Activated CD8-positive, alpha-beta memory T cell treated with anti-CD3 and anti-CD28 coated beads, Interleukin-2, amount 50 U/mL, for 48 hours (primary cell): ENCODE measurements at places on chromosomes 6 and 20.

GRCh38 chr6:18527836-18528743, 140.9 kb downstream of the RNF144B start:
- no peak for DNase-seq

DNA sequence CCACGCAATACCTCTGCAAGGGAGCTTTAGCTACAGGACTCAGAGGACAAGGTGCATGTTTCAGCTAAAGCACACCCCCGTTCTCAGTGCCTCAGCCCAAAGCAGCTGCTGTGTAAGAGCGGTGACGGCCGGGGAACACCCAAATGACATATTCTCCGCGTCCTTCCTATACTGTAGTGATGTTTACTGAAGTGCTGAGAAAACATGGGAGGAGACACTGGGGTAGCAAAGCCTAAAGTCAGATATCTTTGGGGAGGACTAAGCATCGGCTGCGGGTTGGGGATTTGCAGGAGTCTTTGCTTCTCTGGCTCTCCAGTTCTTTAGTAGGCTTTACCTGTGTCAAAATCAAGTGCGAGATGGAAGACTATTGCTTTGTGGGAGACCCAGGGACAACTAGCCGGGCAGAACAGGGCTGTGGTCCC, 1.7 kb downstream of the SLC22A23 start:
- peak; percentile 62 for DNase-seq

DNA sequence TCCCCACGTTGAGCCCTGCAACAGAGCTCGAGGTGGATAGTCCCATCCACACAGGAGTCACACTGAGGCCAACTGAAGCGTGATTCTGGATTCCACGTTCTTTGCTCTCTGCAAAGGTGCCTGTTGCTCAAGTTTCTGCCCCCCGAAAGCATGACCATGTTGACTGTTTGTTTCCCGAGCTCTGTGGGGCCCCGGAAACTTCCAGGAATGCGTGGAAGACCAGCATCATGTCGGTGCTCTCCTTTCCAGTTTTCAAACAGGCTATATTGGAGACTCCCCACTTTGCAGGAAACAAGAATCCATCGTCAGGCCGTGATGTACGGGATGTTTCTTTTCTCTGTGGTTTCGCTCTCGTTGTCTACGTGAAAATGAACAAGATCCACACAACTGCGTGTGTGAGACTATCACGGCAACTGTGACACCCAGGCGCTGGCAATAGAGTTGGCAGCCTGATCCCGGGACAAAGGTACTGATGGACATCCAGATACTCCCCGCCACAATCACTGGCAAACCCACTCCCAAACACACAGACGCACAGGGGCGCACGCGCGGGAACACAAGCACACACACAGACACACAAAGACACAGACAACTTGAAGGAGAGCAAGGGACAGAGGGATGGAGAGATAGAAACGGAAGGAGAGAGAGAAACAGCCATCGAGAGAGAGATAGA, 444.6 kb upstream of the DEFB115 start:
- DNase-seq: no peak

DNA sequence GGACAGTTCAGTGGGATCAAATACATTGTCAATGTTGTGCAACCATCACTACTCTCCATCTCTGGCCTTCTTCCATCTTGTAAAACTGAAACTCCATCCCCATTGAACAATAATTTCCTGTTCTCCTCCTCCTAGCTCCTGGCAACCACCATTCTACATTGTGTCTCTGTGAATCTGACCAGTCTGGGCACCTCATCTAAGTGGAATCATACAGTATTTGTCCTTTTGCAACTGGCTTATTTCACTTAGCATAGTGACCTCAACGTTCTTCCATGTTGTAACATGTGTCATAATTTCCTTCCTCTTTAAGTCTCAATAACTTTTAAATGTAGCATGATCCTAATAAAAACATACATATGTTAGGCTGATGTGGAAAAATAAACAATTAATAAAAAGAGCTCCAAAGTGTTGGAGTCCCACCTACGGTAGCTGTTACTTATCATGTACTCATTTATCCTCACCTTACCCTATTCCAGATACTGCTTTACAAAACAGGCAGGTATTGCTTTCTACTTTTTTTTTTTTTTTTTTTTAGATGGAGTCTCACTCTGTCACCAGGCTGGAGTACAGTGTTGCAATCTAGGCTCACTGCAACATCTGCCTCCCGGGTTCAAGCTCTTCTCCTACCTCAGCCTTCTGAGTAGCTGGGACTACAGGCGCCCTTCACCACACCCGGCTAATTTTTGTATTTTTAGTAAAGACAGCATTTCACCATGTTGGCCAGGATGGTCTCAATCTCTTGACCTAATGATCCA, 91.9 kb downstream of the TNFAIP3 start:
- DNase-seq: no peak

- peak; percentile 57 for DNase-seq
Measured at GRCh38 chr6:25882051-25882496, 8.0 kb upstream of the SLC17A3 start.

DNA sequence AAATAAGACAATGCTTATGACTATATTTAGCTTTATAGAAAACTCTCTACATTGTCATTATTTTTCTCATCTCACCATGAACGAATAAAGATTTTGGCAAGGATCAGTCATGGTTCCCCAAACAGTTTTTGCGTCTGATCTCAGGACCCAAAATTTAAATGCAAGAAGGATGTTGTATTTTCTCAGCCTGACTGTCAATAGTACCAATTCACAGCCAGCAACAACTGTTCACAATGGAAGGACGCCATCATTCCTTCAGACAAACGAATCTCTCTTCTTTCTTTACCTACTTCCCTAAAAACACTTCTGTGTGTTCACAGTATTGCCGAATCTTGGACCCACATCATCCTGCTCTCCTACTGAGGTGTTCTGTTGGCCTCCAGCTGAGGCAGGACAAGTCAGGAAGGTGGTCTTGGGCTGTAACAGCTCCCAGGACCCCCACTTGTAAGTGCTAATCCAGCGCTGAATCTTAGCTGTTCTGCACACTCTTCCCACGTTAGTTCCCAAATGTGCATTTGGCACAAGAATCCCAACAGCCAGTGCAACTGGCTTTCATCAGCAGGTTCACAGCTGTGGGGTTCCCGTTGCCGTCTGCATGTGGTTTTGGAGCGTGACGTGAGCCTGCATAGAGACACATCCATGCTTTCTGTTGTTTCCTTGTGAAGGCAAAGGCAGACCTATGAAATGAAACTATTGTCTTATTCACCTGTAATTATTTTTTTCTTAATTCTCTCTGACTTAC, 600.0 kb downstream of the QKI start:
- no peak for DNase-seq

DNA sequence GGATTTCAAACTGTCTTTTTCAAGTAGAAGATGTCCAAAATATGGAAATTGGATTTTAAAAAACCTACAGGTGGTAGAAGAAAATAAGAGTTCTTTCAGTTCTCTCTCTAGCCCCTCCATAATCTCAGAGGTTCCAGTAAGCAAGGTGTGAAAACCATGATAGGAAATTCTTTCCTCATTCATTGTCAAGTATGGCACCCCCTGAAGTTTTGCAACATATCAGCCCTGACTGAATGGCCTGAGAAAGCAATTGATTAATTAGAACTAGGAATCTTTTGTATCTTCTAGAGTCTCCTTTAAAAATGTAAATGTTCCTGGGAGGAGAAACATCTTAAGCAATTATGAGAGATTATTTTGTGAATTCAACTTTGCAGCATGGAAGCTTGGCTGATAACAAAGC, 198.7 kb upstream of the STXBP5 start:
- DNase-seq: no peak

GRCh38 chr6:44291841-44292240, 21.3 kb downstream of the AARS2 start:
- DNase-seq: no peak

- no peak for DNase-seq
Measured at GRCh38 chr20:57006411-57007170, 259.9 kb downstream of the BMP7 start.

- DNase-seq: peak; percentile 1
Measured at GRCh38 chr20:37941992-37942391, 39.1 kb downstream of the VSTM2L start.

DNA sequence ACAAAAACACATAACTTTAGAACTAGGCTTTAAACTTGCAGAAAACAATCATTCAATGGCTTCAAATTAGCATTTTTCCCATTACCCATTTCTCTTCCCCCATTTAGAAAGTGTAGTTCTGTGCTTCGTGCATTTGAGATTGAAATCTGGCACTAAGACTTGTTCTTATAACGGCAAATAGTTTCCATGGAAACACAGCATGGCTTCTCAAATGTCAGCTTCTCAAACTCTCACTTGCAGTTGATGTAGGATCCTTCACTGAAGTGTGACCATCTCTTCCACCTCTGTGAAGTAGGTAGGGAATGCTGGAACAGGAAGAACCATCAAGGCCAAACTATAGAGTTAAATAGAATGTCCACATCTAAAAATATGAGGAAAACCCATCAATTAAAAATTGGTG, 52.2 kb downstream of the MANEA start:
- no peak for DNase-seq

GRCh38 chr6:87945181-87945580, 102.5 kb upstream of the SPACA1 start:
- DNase-seq: no peak

GRCh38 chr6:134026597-134026996, 25.8 kb downstream of the SLC2A12 start:
- no peak for DNase-seq

- no peak for DNase-seq
Measured at GRCh38 chr6:155472886-155473285, 17.2 kb upstream of the NOX3 start.

GRCh38 chr6:34196116-34196832, 40.4 kb upstream of the HMGA1 start:
- peak; percentile 99 for DNase-seq

DNA sequence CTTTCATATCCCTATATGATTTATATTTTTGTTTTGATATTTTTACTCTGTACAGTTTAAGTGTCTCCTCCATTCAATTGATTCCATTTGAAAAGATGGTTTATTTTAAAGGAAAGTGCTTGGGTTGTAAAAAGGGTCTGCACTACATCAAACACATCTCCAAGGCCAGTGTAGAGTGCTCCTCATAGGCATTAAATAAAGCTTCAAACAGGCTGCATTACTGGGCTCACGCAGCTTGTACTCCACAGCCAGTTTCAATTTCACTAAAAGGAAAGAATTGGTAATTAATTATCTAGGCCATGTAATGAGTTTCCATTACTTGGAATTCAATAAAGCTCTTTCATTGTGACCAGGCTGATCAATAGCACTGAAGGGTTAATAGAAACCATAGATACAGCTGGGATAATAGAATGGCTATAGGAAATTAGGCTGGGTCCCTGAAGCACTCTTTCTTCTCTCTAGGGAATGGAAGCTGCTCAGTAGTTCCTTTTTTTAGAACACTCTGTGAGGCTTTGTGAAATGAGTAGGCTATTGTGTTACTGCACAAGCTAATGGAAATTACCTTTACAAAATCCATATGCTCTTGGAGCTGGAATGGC, 442.2 kb downstream of the RNF144B start:
- no peak for DNase-seq

GRCh38 chr6:33824461-33825154, 20.8 kb upstream of the MLN start:
- DNase-seq: no peak

- no peak for DNase-seq
Measured at GRCh38 chr20:6886065-6886729, 118.7 kb downstream of the BMP2 start.

- no peak for DNase-seq
Measured at GRCh38 chr6:50198245-50198644, 148.5 kb upstream of the DEFB112 start.

DNA sequence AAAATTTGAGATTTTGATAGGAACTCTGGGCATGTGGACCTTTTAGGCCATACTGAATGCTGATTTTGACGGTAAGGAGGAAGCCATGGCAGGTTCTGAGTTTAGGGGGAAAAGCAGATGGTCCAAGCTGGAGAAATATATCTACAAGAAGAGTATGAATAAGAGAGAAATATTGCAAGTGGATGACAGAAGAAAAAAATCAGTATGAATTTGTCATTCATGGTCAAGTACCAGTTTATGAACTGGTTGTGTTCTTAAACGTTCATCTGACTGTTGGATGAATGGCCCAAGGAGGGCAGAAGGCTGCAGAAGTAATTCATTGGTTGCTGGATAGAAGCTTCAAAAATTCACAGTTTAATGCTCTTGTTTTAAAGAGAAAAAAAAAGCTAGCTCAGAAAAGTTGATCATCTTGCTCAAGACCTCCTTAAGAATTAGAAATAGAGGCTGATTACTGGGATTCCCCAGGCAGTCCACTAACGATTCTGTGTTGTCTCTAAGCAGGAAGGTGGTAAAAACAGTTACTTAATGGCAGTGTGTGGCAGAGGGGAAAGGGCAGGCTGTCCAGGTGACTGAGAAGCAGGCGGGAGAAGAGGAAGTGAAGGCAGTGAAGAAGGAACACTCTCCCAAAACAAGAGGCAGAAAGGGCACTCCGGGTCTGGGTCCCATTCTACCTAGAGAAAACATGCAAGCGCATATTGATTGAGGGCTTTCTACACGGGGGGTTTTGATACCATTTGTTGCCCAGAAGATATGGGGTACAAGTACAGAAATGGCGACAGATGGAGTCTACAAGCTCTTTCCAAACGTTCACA, 2.0 kb upstream of the DUSP22 start:
- no peak for DNase-seq

- no peak for DNase-seq
Measured at GRCh38 chr6:41937861-41938574, 3.6 kb downstream of the CCND3 start.

DNA sequence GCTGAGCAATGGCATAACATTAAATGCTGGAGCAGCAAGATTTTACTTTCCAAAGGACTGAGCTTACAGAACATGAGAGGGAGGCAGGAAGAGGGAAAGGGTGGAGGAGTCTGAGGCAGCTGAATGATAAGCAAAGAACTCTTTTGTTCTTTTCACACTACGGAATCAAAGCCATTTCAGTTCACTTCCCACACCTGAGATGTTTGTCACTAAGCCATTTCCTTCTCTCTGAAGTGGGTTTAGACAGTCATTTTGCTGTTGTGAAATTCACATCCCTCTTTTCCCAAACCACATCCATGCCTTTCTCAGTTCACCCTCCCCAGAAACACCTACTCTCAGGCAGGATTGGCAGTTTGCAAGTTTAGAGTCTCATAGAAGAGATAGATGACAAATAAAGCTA, 267.9 kb downstream of the ADGRG6 start:
- no peak for DNase-seq

GRCh38 chr6:28597217-28597835, 71.6 kb downstream of the GPX5 start:
- DNase-seq: peak; percentile 83

DNA sequence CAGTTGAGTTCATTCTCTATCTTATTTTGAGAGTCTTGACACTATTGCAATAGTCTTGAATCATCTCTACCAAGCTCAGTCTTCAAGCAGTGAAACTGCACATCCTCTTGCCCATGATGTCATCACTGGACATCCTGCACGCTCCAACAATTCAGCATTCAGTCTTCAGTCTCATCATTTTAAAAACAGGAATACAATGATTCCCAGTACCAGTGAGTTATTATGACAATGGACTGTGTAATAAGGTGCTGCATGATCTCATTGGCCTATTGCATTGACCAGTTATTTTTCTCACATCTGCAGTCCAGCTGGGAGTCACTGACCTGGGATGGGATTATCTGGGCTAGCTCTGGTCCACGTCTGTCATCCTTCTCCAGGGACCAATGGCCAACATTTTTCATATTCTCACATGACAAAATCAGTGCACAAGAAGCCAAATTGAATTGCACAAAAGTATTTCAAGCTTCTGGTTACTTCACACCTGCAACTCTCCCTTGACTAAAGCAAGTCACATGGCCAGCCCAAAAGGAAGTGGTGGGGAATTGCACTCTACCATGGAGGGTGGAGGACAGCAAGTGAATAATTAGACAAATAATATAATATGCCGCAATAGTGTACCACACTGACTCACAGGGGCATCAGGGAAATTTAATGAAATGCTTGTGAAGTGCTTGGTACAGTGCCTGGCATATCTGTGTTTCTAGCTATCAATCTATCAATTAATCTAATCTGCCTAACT, 6.4 kb upstream of the CST2 start:
- no peak for DNase-seq
